Motor neuron (in vitro differentiated cells): ENCODE measurements at places on chromosomes 16 and 17. TPM values are rescaled to one million over a fixed set of nuclear protein-coding genes. Genes with fewer than 3 reads are reported as not detected.

GRCh38 chr17:54836723-54837462 lies 63.8 kb upstream of the TOM1L1 start:
- ATAC-seq = no peak

GRCh38 chr16:17166095-17166494 lies 304.7 kb downstream of the XYLT1 start:
- ATAC-seq = no peak

DNA sequence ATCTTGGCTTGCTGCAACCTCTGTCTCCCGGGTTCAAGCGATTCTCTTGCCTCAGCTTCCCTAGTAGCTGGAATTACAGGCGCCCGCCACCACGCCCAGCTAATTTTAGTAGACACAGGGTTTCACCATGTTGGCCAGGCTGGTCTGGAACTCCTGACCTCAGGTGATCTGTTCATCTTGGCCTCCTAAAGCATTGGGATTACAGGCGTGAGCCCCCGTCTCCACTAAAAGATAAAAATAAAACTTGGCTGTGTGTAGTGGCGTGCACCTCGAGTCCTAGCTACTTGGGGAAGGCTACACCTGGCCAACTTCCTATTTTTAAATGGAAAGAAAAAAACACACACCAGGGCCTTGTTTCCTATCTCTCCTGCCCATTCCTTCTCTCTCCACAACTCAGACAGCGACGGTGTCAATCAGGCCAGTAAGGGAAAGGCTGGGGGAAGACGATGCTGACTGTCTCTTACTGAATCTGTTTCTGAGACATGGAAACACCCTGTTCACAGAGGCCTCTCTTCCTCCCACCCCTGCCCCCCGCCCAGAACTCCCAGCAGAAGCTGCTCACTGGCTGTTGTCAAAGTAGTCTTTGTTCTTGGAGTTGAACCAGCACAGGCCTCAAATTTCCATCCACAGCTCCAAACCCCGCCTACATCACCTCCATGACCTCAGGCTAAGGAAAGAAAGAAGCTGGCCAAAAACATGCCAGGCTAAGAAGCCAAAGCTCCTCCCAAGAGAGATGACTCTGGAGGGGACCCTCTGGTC lies 96.6 kb downstream of the NXN start:
- ATAC-seq = peak; percentile 83

DNA sequence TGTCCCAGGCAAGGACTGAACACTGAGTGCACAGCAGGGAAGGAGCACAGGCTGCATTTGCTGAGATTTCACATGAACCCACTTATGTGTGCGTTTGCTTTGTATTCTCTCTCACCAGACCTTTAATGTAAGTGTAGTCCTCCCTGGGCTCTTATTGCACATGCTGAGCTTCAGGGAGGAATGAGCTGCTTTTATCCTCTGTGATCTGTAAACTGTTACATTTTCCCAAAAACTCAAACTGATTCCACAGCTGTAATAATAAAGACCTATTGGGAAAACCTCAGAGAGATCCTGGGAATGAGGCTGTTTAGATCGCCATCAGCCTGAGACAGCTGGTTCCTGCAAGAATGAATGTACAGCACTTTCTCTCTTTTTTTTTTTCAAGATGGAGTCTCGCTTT lies 53.6 kb upstream of the ADORA2B start:
- no peak for ATAC-seq

DNA sequence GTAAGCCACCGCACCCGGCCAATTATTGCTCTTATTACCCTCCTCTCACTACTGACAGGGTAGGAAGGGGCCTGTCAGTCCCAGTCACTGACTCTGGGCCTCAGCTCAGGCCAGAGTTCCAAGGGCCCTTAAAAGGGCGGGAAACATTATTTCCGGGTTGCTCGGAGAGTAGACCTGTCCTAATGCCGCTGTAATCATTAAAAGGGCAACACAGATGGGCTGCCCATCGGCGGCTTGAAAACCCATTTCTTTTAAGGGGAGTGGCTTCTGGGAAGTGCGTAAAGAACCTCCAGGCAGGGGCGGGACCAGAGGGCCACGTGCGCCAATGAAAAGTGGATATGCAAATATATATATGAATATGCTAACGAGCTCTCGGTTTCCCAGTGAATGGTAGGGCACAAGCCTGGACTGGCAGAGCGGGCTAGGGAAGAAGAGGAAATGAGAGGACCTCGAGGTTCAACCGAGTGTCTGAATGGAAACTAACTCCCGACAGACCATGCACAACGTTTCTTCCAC lies 26.6 kb downstream of the PIPOX start:
- no peak for ATAC-seq

DNA sequence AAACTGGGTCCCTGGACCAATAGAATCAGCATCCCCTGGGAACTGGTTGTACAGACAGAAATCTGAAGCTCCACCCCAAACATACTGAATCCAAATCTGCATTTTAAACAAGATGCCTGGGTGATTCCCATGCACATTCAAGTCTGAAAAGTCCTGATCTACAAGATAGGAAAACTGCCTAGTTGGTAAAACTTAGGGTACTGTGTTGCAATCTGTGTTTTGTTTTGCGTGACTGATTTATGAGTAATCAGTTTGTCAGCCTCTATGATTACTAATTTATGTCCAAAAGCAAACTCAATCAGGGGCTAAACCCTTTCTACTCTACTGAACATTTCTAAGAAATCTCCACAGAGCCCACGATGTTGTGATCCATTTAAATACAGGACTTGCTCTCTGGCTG lies 103.8 kb downstream of the YPEL2 start:
- ATAC-seq = peak; percentile 91

DNA sequence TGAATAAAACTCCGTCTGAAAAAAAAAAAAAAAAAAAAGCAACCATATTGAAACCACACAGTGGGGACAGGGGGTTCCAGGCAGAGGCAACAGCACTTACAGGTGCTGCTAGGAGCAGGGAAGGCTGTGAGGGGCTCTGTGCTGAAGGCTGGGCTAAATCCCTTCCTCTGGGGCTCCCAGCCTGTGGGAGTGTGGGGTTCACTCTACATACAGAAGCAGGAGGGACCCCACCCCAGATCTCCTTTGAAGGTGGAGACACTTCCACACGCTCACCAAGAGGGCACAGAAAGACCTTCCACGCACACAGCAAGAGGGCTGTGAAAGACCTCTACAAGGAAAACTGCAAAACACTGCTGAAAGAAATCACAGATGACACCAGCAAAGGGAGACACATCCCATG lies 53.9 kb downstream of the USP22 start:
- no peak for ATAC-seq

DNA sequence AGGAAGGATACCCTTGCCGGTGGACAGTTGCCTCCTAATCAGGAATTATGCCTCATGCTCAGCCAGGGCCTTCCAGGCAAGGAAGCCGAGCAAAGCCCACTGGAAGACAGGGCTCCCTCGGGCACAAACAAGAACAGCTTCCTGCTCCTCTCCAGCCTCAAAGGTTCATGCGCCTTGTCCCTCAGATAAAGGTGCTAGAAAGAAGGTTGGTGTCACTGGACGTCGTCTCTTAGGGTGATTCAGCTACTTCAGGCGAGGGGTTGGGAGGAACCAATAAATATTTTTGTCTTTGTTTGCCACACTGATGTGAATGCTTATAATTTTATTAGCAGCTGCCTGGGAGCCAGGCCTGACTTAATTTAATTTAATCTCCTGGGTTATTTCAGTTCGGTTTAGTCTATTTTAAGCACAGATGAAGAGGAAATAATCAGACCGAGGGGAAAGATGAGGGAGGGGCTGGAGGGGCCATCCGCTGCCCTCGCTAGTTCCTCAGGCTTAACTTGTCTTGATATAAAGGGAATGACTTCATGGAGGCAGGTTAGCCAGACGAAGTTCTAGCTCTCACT lies 171.8 kb upstream of the CACNG5 start:
- ATAC-seq = peak; percentile 47

DNA sequence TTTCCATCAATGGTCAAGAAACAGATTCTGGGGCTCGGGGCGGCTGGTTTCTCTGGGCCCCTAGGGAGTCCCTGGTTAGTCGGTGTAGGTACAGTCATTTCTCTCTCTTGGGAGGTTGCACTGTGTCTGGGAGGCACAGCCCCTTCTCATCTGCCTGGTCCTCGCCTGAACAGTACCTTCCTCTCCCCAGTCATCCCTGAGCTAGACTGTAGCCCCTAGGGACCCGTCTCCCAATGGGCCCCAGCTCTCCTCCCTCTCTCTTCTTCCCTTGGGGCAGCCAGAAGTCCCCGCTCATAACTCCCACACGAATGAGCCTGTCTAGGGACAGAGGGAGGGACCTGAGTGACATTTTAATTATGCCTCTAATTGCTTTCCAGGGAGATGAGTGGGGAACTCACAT lies 20.2 kb upstream of the CPSF4L start:
- ATAC-seq = no peak

DNA sequence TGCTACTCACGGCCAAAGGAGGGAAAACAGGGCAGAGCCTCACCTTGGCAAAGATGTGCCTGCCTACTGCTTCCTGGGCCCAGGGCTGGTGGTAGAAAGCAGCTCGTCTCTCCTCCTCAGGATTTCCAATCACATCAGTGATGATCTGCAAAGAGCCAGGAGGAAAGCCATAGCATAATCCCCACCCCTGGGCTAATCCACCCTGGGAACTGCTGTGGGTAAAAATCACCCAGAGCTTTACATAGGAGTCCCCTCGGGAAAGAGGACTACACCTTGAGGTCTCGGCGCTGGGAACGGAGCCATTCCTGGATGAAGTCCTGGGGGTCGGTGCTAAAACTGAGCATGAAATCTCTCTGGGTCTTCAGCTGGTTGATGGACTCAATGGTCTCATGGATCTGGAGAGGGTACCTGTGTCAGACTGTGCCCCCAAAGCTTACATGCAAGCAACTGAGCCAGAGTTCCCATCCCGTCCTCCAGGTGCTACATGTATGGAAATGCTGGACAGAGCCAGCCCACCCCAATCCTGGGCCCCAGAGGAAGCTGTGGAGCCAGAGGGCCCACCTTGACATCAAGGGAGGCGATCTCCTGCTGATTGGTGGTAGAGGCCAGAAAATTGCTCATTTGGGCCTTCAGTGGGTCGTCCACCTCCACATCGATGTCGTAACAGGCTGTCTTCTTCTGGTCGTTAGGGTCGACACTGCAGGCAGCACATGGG lies 5.7 kb upstream of the FTSJ3 start:
- no peak for ATAC-seq

- ATAC-seq = no peak
These were observed 33.3 kb downstream of the TRIM25 start for GRCh38 chr17:56880571-56880970.

- no peak for ATAC-seq
These were observed 151.6 kb downstream of the FTO start for GRCh38 chr16:53855511-53855910.

GRCh38 chr16:2148714-2149629 lies 547 bp downstream of the RAB26 start:
- peak; percentile 26 for ATAC-seq

- ATAC-seq = no peak
These were observed 101.4 kb downstream of the ITFG1 start for GRCh38 chr16:47359478-47359877.

GRCh38 chr16:89952551-89952950 lies 4.0 kb downstream of the DEF8 start:
- ATAC-seq = no peak

- peak; percentile 79 for ATAC-seq
These were observed 6.3 kb downstream of the CCDC102A start for GRCh38 chr16:57530104-57530521.

DNA sequence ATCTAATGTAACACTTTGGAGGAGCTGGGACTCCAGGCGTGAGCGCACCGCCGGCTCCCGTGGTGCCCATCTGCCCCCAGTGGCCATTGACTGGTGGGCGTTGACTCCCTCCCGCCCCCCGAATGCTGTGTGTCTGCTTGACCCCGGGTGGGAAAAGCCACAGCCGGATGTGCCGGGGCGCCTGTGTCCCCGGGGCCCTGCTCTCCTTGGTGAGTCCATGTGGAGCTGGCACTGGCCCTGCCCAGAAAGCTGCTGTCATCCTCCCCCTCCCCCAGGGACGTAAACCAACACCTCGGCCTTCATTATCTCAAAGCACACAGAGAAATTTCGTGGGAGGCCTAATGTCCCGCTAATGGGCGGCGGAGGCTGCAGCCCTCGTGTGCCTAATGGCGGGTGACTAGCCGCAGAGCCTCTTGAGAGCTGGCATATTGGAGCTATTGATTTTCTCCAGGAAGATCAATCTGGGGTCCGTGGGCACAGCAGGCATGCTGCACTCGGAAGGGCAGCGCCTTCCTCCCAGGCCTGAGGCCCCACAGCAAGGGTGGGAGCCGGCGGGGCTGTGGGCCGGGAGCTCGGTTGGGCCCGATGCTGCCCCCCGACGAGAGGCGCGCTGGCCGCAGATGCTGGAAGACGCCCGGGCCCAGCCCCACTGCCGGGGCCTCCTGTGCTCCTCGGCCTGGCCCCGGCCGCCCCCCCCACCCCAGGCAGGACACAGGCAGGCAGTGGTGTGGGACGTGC lies 4.0 kb upstream of the PERCC1 start:
- peak; percentile 16 for ATAC-seq

DNA sequence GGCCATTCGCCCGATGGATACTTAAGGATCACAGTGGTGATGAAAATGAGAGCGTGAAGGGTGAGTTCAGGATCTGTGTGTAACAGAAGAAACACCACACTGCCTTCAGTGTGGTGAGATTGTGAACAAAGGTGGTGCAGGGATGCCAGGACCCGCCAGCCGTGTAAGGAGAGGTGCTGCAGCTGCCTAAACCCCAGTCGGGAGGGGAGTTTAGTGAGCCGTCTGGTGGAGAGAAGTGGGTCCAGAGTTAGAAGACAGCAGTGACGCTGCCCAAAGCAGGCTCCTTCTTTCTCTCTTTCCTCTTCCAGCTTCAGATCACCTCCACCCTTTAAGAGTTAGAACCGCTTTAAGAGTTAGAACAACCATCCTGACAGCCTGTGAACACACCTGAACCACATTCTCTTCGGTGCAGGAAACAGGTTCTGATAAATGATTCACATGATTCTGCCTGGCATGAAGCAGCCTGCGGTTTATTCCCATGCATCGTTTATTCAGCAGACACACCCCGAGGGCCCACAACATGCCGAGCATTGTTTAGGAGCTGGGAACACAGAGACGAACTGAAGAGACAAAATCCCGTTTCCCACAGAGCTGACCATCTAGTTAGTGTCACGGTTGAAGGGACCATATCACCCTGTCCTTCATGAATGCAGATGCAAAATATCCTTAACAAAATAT lies 84.0 kb upstream of the DNAH17 start:
- no peak for ATAC-seq

DNA sequence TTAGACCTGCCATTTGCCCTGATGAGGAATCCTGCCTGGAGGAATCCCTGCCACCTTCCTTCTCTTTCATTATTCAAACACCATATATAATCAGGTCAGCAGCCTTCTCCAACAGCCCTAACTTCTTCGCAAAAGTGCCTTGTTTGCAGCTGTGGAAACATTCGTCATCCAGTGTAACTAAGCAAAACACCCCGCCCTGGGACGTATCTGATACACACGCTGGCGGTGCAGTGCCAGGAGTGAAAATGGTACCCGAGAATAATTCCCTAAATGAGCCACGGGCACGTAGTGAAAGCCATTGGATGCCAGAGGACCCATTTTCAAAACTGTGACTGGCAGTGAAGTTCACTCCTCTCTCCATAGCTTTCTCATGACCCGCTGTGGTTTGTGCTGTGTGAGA lies 73.7 kb downstream of the IRX3 start:
- ATAC-seq = no peak

GRCh38 chr17:43385046-43385831 lies 13.6 kb upstream of the ARL4D start:
- no peak for ATAC-seq

B3GNT9 gene
- total RNA-seq = 6.9 and 8.0 TPM in 2 replicates

LPCAT2 gene
- 1.4 TPM in 2 replicates for total RNA-seq

STX1B gene
- 0.71 and 1.2 TPM in 2 replicates for total RNA-seq

ST6GALNAC2 gene
- 0.36 TPM in 1 of 2 replicates, not detected in the other for total RNA-seq

APOBR gene
- total RNA-seq = 0.23 and 0.52 TPM in 2 replicates
